CD4-positive, alpha-beta T cell treated with Interleukin-12 subunit alpha and Interleukin-12 subunit beta, for 1 hour (primary cell): ENCODE measurements at places on chromosomes 7 and 10.
A peak's percentile ranks its signal among the peaks of the same experiment; 100 is the strongest.

GRCh38 chr7:52616552-52616951, 418.9 kb upstream of the POM121L12 start:
- DNase-seq: no peak

DNA sequence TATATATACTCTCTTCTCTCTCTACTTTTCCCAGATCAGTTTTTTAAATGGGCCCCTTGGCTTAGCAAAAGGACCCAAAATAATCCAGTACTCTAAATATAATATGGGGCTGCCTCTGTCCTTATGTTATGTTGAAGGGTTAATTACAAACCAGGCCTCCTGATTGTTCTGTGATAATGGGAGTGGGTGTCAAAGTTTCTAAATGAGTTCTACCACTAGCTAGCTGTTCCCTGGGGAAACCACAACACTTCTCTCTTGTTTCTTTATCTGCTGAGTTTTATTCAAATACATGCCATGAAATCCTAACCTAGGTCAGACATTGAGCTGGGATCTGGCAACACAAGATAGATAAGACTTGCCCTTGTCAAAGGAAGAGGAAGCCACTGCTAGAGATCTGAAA, 3.8 kb downstream of the HTR5A start:
- DNase-seq: no peak

DNA sequence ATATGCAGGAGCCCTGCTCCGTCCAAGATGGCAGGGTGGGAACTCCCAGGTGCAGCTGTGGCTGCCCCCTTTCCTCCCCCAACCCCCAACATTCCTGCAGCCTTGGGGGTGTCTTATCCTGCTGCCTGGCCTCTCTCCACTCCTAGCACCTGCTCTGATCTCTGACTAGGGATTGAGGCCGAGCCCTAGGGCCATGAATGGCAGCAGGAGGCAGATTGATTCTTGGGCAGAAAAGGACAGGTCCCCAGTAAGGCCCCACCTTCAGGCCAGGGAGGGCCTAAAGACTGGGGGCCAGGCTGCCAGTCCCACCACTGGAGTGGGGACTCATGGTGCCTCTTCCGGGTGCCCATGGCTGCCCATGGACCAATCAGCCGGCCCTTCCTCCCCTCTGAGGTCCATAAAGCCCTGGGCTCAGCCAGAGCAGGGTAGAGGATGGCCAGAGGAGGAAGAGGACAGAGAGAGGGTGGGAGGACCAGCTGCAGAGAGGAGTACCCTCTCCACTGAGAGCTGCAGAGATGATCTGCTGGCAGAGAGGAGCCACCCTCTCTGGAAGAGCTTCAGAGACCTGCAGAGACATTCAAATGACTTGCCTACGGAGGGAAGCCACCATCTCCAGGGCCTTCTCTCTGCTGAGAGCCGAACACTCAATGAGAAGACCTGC, 8.3 kb upstream of the COA1 start:
- no peak for DNase-seq

DNA sequence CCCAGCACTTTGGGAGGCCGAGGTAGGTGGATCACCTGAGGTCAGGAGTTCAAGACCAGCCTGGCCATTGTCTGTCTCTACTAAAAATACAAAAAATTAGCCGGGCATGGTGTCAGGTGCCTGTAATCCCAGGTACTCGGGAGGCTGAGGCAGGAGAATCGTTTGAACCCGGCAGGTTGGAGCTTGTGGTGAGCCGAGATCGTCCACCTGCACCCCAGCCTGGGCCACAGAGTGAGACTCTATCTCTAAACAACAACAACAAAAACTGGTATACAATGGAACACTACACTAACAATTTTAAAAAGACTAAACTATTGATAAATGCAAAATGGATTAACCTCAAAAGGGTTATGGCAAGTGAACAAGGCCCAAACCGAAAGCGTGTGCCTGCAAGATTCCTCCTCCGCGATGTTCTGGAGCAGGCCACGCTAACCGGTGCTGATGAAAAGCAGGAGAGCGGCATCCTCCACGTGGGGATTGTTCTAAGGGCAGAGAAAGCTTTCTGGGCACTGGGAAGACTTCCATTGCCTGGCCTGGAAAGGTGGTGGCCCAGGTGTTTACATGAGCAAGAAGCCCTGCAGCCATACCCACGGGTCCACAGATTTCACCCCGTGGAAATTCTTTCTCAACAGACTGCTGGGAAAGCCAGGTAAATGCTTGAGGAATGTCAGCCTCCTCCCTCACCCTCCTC, 53.8 kb downstream of the PDGFA start:
- no peak for DNase-seq

GRCh38 chr10:102611514-102612087, 32.7 kb upstream of the TRIM8 start:
- DNase-seq: no peak

DNA sequence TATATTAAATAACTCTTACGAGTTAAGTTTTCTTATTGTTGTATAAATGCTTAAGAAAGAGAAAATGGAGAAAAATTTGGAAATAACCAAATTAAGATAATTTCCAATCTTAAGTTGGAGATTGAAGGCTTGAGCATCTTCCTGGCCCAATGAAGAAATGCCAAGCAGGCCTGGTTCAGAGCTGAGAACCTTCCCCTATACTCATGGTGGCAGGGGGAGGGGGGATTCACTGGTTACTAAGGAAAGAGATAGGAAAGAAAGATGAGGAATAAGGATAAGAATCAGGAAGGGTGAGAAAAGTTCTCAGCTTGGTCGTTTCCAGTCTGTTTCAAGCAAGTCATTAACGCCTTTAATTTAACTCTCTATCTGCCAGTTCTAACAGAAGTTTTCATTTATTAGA, 166.2 kb downstream of the AVL9 start:
- no peak for DNase-seq

DNA sequence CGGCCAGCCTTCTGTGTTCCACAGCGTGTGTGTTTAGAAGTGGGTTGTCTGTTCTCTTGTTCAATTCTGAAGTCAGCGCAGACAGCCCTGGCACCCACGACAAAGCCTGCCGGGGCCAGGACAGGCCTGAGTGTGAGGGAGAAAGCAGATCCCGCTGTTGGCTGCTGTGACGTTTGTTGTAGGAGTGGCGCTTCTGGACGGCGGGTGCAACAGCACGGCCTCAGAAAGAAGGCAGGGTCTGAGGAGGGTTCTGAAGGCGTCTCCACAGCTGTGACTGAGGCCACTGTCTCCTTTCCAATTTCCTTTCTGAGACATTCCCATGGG, 76.2 kb downstream of the VIPR2 start:
- no peak for DNase-seq

DNA sequence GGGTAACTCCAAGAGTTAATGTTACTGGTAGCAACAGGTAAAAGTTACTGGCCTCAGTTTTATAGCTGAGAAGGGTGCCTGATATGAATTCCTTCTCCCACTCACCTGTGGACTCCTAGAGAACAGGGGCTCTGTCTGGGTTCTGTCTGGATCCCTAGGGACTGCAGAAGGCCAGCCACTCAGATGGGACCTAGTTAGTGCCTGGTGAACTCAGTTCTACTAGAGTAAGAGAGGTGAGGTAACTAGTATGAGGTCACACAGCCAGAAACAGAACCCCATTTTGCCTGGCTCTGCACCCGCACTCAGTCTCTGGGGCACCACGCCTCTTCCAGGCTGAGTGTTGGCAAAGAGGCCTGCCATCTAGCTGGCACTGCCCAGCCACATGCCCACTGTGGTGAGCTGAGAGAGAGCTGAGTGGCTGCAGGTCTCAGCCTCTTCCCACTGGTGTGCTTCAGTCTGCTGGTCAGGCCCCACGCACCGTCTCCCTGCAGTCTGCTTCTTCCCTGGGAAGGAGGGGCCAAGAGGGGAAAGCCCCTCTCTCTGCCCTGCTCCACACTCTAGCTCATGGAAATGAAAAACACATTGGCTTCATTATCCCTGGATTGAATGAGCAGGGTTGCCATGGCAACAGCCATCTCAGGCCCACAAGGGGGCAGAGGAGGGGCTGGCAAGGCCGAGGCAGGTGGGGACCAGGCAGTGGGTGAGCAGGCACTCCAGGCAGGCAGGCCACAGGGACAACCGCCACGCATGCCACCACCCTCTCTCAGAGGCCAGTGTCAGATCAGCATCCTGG, 110.6 kb downstream of the ZMIZ1 start:
- no peak for DNase-seq

DNA sequence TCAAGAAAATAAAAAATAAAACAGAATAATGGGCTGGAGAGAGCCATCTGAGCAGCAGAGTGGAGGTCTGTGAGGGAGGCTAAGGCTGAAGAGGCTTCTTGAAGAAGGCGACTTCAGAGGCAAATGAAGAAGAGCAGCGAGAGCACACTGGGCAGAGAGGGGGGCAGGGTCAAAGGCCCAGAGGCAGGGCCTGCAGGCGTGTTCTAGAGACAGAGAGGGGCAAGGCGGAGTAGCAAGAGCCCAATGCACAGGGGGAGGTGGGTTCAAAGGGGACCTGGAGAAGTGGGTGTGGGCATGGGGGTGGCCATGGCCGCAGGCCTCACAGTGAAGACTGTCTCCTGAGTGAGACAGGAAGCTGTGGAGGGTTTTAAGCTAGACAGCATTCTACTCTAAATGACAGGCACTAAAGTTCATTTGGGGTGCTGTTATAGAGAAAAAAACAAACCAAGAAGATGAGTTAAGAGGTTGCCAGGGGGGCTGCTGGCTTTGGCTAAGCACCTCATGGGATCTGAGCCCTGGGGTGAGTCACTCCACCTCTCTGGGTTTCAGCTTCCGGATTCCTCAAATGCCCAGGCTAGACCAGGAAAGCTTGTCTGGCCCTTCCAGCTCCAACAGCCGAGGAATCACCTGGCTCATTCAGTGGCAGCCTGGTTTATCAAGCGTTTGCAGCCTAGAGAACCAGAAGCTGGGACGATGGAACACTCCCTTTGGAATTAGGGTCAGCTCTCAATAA, 81.7 kb downstream of the DLG5 start:
- DNase-seq: no peak

DNA sequence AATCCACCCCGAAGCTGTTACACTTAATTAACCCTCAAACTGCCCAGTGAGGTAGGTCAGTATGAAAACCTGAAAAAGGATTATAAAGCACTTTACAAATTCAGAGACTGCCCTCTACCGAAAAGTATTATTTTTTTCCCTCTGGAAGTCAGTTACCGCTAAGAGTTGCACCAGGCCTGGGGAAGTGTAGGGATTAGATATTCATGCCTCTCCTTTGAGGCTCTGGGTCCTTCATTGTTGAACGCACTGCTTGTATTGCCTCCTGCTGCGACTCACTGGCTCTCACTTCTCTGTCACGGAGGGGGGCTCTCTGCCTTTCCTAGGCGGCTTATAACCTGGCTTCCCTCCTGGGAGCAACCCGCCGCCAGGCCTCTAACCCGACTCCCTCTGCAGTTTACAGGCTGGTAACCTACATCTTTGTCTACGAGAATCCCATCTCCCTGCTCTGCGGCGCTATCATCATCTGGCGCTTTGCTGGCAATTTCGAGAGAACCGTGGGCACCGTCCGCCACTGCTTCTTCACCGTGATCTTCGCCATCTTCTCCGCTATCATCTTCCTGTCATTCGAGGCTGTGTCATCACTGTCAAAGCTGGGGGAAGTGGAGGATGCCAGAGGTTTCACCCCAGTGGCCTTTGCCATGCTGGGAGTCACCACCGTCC, 2.7 kb downstream of the RHBDD2 start:
- no peak for DNase-seq

DNA sequence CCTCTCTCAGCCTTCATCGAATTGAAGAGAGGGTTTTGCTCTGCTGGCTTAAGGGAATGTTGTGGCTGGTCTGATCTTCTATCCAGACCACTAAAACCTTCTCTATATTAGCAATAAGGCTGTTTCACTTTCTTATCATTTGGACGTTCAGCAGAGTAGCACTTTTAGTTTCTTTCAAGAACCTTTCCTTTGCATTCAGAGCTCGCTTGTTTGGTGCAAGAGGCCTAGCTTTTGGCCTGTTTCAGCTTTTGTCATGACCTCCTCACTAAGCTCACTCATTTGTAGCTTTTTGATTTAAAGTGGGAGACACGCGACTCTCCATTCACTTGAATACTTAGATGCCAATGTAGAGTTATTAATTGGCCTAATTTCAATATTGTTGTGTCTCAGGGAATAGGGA, 3.9 kb downstream of the MPP7 start:
- no peak for DNase-seq

GRCh38 chr10:3866332-3866731, 81.3 kb upstream of the KLF6 start:
- DNase-seq: no peak

GRCh38 chr7:69692611-69693010, 94.3 kb downstream of the AUTS2 start:
- DNase-seq: no peak

- no peak for DNase-seq
Observed at GRCh38 chr7:26321435-26321834, 29.8 kb downstream of the SNX10 start.

- DNase-seq: peak; percentile 83
Observed at GRCh38 chr7:100604028-100604975, 2.1 kb downstream of the PCOLCE start.

DNA sequence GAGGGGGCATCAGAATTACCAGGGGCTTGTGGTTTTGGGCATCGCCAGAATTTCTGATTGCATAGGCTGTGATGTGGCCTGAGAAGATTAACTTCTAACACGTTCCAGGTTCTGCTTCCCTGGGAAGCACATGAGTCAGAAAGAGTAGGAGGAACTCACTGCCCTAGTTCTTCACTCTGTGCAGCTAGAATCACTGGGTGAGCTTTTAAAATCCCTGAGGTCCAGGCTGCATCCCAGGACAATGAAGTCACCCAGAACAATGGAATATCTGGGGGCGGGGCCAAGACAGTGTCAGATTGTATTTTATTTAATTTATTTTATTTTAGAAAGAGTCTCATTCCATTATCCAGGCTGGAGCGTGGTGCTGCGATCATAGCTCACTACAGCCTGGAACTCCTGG, 636.5 kb downstream of the CALN1 start:
- no peak for DNase-seq

DNA sequence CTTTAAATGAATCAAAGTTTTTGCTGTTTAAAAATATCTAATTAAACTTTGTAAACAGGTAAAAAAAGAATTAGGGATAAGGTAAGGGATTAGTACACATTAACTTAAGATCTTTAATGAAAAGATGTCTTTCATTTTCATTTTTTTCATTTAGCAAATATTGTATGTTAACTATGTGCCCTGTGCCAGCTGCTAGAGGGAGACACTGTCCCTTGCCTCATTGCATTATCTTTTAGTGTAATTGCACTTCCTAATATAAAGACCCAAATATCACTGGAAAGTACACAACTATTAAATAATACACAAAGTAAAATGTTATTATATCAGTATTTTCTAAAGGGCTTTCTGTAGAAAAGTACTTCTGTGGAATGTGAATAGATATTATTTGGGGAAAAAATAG, 102.7 kb downstream of the GPR37 start:
- DNase-seq: no peak

- no peak for DNase-seq
Observed at GRCh38 chr10:64116707-64117106, 595.5 kb downstream of the REEP3 start.

DNA sequence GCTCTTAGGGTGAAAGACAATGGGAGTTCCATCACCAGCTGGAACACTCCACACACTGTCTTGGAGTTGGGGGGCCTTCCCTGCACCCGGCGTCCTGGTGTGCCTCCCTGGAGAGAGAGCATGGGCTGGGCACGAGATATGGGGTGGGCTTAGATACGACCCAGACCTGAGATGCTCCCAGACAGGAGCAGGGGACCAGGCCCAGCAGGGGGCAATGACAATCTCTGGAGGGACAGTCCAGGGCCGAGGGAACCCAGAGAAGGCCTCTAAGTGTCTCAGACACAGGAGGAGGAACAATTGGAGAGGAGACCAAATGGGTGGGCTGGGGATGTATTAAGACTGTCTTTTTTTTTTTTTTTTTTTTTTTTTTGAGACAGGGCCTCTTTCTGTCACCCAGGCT, 40.0 kb downstream of the MYL10 start:
- no peak for DNase-seq

GRCh38 chr10:130961506-130962239, 349.8 kb downstream of the TCERG1L start:
- DNase-seq: no peak

GRCh38 chr10:104350127-104350635, 3.5 kb upstream of the CFAP58 start:
- peak; percentile 76 for DNase-seq
